Hematopoietic multipotent progenitor cell treated with erythropoietin and hydrocortisone succinate and interleukin-3 and kit ligand, for 6 days (in vitro differentiated cells): ENCODE measurements at places on chromosomes 6 and 20.

DNA sequence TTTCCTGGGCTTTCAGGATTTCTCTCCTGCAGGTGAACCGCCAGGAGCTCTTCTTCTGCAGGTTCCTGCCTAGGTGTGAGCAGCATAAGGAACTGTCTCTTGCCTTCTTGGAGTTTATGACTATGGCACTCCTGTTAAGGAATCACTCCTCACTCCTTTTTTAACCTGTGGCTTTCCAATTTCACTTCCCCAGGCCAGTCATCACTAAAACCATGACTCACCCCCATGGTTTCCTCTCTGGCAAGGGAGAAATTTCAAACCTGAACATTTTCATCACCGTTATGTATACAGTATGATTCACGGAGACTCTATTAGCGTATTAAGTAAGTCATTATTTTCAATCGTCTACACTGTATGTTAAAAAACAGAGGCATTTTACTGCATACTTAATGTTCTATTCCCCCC, 78.2 kb upstream of the ARID1B start:
- no peak for DNase-seq

DNA sequence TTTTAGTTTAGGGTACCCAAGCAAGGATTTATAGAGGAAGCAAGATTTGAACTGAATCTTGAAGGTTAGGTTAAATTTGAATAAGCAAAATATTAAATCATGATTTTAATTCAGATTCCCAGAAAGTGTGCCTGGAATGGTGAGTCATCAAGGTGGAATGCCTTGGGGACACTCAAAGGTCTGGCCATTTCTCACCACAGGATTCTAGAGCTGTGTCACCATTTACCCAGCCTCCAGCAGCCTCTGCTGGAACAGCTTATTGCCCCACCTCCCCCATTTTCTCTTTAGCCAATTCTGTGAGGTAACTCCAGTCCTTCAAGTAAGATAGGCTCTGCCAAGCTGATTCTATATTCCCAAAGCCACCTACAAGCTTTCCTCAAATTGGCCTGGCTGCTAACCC, 181.4 kb downstream of the SIM1 start:
- no peak for DNase-seq

- DNase-seq: no peak
These were observed 32.3 kb upstream of the BEND6 start for GRCh38 chr6:56922645-56923044.

DNA sequence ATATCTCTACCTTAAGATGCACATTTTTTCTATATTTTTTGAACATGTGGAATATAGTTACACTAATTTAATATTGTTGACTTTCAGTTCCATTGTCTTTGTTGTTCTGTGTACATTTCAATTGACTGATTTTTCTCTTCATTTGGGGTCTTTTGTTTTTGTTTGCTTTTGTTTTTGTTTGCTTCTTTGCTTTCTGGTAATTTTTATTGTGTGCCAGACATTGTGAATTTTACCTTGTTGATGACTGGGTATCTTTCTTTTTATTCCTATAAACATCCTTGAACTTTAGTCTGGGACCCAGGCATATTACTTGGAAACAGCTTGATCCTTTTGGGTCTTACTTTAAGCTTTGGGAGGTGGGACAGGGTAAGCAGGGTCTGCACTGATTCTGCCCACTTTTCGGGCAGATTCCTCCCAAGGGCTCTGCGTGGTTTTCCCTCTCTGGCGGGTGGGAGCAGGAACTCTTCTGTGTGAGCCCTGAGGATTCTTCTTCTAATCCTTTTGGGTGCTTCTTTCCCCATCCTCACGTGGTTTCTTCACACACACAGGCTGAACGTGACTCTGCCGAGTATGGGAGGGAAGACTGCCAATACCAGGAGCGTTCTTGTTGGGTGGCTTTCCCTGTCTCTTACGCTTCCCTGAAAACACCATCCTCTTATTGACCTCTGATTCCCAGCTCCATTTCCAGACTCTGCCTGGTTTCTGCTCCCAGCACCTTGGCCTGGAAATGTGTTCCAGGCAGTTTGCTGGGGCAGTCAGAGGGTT, 200.5 kb downstream of the ARID1B start:
- DNase-seq: no peak

GRCh38 chr6:144336900-144337299, 51.8 kb downstream of the UTRN start:
- no peak for DNase-seq
